ENCODE measurements at places on chromosomes 1 and 21.

- no peak for DNase-seq
These were observed 12.7 kb upstream of the DYNLT5 start for GRCh38 chr1:66739401-66740157.

- DNase-seq = no peak
These were observed 58.9 kb downstream of the RHOU start for GRCh38 chr1:228794173-228794572.

DNA sequence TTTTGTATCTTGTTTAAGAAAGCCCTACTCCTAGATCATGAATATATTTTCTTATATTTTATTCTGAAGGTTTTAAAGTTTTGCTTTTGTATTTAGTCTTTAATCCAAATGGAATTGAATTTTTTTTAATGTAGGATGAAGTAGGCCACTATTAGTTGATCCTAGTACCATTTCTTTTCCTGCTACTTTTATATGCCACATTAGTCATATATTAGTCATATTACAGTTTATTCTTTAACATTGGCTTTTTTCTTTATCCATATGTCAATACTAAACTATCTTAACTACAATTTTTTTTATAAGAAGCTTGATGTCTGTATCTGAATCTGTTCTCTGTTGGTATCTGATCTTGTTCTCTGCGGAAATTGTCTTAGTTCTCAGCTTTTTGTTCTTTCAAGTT is 48.8 kb downstream of the MAN1A2 start:
- no peak for DNase-seq

DNA sequence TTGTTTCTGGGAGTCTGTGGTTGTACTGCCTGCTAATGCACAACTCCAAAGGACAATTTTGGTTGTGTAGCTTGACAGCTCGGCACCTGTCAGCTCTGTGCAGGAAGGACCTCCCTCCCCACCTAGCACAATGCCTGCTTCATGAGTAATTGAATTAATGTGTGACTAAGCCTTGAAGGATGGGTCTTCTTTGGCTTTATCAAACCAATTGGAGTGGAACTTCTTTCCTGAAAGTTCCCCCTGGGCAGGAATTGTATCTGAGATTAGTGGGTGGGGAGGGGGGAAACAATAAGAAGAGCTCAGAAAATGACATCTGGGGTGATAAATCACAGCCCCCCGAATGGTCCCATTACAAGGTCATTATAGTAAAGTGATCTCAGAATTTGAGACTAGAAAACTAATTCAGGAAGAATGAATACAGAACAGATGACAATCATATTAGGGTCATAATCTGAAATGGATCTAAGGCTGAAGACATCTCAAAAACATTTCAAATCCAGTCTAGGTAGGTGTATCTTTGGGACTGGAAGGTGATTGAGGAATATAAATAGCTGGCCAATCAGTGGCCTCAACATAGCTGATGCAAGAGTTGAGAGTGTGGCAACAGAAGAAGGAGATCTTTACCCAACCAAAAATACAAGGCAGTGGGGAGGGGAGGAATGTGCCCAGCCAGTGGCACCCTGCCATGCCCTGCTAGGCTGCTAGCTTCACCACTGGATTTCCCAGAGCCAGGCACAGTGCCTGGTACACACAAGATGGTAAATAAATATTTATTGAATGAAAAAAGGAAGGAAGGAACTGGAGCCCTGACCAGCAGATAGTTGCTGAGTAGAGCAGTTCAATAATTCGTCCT is 10.1 kb upstream of the SESN2 start:
- no peak for DNase-seq

DNA sequence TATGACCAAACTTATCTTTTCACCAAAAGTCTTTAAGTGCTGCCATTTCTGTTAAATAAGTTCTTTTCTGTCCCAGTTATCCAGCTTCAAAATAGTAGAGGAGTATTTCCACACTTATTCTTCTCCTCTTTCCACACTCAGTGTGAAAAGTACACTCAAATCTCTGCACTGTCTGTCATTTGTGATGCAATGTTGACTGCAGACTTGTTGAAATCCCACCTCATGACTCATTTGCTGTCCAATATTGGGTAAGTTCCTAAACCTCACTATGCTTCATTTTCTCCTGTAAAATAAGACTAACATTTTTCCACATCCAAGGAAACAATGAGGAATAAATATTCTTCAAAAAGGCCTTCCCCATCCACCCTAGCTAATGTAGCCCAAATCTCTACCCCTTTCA is 17.5 kb downstream of the LRRIQ3 start:
- DNase-seq = no peak

DNA sequence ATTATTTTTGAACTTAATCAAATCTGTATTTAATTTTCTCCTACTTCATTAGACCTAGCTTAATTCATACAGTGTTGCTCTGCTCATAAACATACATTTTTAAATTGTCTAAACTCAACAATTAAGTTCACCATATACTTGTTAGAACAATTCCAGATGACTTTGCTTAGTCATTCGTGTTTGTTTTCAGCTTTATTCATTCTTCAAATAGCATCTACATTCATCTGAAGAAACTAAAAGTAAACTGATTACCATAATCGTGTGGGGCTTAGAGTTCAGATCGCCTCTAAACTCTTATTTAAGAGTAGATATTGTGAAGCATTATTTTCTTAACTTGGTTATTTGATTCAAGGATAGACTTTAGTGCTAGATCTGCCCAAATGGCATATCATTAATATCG is 34.4 kb downstream of the KLHL20 start:
- DNase-seq = no peak

DNA sequence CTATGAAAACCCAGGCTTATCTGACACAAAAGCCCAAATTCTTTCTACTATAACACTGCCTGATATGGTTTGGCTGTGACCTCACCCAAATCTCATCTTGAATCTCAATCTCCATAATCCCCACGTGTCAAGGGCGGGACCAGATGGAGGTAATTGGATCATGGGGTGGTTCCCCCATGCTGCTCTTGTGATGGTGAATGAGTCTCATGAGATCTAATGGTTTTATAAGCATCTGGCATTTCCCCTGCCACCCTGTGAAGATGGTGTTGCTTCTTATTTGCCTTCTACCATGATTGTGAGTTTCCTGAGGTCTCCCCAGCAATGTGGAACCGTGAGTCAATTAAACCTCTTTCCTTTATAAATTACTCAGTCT is 123.3 kb upstream of the USP24 start:
- no peak for DNase-seq

DNA sequence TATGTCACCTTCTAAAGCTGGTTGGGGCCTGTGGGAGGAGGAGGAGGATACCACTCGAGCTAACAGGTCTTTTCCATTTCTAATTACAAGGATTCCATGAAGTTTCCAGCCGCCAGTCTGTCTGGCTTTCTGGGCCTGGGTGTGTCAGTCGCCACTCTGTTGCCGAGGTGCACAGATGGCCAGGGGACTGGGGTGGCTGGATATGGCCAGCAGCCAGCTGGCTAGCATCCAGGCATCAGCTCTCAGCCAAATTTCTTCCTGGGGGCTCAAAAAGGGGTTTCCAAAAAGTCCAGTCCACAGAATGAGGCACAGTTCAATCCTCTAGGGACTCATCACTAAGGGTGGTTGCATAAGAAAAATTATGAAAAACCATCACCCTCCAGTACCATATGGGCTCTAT is 32.4 kb downstream of the ITPKB start:
- no peak for DNase-seq

DNA sequence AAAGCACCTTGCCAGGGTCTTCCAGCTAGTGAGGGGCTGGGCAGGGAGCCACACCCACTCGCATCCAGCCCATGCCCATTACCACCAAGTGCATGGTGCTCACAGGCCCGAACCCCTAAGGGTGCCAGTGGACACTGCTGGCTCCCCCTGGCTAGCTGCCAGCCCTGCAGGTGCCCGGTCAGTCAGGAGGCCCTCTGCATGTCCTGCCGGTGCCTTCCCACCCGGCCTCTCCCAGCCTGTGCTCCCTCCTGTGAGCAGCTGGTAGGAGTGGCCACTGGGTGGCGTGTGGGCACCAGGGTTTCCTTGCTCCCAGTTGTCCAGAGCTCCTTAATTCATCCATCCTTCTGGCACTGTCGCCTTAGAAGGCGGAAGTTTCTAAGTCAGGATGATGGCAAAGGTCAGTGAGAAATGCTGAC is 33.4 kb downstream of the QSOX1 start:
- no peak for DNase-seq

DNA sequence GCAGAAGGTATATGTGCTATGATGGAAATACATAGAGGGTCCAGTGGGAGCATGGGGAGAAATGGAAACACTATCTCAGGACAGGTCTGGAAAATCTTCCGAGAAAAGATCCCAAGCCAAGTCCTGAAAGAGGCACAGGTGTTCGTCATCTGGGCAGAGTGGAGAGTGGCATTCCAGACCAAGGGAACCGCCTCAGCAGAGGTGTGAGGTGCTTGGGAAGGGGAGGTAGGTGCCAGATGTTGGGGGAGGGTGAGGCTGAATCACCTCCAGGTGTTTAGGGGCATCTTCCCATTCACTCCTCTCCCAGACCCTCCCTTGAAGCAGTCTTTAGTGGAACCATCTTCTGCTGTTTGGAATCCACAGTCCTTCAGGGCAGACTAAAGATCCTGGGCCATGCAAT is 23.5 kb upstream of the LRRN2 start:
- no peak for DNase-seq

DNA sequence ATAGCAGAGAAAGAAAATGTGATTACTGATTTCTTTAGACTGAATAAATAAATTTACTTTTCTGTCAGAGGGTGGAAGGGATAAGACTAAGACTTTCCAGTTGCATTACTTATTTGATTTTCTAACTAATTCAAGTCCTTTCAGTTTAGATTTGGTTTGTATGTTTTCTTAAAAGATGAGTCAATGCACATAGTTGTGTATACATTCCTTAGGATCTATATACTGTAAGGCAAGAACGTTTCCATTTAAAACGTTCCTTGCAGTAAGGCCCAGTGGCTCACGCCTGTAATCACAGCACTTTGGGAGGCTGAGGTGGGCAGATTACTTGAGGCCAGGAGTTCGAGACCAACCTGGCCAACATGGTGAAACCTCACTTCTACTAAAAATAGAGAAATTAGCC is 14.5 kb upstream of the SERTAD4 start:
- no peak for DNase-seq

DNA sequence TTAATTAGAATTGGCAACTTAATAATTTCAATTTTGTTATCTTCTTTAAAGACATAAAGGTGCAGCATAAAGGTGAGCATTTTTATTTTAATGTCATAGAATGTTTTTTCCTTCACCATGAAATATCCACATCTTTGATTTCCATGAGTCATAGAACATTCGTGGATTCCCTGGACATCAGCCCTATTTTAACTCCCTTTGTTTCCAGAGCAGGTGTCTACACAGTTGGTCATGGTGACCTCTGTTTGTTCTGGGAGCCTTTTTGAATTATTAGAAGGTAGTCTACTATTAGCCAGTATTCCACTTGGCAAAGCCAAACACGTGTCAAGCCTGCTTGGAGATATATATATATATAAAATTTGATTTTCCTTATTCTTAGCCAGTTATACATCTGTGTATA is 572.9 kb downstream of the LTN1 start:
- DNase-seq = no peak

DNA sequence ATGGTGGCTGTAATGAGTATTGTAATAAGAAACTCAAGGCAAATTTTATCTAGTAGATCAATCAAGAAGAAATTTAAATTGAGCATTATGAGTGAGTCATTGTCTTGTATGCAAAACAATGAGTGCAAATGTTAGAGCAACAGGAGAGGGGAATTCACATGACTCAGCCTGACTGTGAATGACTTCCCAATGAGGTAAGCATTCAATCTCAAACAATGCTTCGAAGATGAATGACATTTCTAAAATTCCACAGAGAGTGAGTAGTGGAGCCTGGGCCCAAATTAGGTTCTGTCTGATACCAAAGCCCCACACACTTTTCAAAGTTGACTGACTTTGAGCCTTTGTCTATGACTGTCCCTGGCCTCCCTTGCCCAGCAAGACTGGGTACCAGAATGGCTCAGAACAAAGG is 738.0 kb downstream of the PTPRU start:
- DNase-seq = no peak

GRCh38 chr1:97505816-97506215 is 415.0 kb downstream of the DPYD start:
- no peak for DNase-seq

DNA sequence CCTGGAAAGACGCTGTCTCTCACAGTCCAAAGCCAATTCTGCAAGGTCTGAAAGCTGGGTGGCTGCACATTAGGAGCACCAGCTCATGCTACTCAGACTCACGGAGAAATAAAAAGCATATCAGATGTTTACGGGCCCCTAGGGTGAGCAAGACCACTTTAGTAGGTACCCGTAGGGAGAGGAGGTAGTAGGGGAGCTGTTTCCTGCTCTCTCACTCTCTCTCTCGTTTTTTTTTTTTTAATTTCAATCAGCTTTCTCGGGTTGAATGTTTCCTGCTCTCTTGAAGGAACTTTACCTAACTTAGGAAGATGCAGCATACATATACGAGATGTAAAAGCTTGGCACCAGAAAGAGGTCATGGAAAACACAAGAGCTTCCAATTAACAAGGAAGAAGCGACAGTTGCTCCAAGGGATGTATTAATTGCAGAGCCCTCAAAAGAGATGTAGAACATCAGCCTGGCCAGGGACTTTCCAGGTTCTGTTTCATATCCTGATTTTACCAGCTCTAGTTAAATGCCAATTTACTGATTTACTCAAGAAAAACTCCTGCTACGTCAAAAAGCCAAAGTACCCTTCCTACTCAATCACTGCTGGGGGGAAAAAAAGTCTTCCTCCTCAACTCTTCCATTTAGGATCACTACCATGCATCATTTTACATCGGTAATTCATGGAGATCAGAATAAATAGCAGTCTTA is 3.1 kb downstream of the LORICRIN start:
- DNase-seq = no peak

DNA sequence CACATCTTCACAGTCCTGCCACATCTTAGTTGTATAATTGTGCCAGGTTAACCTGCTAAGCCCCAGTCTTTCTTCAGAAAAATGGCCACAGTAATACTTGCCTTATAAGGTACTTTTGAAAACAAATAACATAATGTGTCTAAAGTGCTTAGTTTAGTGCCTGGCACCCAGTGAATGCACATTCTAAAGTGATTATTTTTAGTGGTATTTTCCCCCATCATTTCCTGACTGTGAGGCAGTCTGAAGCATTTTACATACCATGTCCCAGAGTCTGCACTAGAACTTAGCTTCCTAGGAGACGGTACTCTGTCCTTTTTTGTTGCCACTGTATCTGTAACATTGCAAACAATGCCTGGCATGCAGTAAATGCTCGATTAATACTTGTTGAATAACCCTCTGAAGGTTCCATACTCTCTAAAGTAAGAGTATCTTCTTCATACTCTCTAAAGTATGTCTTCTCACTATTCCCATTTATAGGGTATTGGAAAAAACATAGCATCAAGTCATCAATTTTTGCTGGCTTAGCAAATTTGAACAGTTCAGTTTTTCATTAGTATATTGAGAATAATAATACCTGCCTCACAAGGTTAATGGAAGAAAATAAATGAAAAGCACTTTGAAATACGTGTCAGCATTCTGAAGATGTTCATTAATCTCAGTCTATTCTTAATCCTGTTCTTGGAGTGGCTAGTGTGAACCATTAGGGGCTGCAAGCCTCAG is 43.7 kb downstream of the FMO3 start:
- no peak for DNase-seq

GRCh38 chr1:236159704-236160539 is 17.6 kb downstream of the GPR137B start:
- no peak for DNase-seq

Measured in stimulated activated CD4-positive, alpha-beta T cell treated with anti-CD3 and anti-CD28 coated beads, Interleukin-2, amount 100 ng/mL, for 4 hours (primary cell).